Effector memory CD4-positive, alpha-beta T cell (primary cell): ENCODE measurements at places on chromosomes 11 and 22.

- DNase-seq, result no peak
Observed at GRCh38 chr11:126884192-126884591, 116.4 kb downstream of the KIRREL3 start.

- DNase-seq, result no peak
Observed at GRCh38 chr22:37439347-37439746, 12.1 kb upstream of the ELFN2 start.

- no peak for DNase-seq
Observed at GRCh38 chr11:18969720-18970119, 30.5 kb upstream of the MRGPRX1 start.

- DNase-seq, result no peak
Observed at GRCh38 chr22:32964411-32965057, 93.6 kb downstream of the SYN3 start.

GRCh38 chr11:11383995-11384394 lies 30.9 kb upstream of the CSNK2A3 start:
- no peak for DNase-seq

- no peak for DNase-seq
Observed at GRCh38 chr22:49749885-49750510, 77.7 kb downstream of the BRD1 start.

DNA sequence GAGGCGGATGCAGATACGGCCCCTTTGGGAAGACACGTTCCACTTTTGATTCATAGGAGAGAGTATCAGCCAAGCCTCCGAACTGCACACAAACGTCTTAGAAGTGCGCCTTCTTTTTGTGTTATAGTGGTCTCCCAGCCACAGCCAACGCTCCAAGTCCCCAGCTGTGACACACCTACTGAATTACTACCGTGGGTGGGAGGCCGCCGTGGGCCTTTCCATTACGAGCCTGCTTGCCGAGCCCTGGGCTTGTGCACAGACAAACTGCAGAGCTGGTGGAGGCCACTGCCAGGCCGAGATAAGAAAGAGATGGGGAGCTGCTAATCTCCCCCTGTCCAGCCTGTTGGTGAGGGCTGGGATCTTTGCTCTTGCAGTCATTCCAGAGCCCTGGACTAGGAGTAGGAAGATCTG lies 761 bp downstream of the HMBS start:
- DNase-seq, result no peak

DNA sequence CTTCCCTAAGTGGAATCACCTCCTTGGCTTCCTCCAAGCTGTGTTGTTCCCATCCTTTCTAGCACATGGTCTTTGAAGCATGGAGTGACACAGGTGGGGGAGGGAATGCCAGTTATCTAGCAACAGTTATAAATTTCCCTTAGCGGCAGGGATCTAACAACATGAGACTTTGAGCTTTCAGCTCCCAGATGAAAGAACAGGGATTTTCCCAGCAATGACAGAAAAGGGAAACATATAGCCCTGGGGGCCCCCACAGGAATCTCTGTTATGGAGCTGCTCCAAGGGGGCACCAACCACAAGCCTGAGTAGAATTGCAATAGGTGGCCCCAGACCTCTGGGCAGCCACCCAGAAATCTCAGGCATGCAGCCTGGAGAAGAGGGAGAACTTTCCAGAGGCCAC lies 163.0 kb downstream of the GRIK4 start:
- no peak for DNase-seq

DNA sequence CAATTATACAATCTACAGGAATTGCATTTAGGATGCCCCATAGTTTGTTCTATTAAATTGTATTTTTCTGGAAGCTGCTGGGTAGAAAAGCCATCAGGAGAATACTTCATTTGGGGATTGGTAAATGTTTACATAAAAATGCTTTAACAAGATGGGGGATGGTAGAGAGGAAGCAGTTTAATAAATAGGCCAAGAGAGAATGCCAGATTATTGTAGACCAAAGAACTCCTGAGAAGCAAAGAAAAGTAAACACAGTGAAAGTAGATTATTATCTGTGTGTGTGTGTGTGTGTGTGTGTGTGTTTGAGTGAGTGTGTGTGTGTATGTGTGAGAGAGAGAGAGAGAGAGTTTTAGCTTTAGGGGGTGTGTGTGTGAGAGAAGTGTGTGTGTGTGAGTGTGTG lies 820.4 kb upstream of the CCDC90B start:
- DNase-seq, result no peak

DNA sequence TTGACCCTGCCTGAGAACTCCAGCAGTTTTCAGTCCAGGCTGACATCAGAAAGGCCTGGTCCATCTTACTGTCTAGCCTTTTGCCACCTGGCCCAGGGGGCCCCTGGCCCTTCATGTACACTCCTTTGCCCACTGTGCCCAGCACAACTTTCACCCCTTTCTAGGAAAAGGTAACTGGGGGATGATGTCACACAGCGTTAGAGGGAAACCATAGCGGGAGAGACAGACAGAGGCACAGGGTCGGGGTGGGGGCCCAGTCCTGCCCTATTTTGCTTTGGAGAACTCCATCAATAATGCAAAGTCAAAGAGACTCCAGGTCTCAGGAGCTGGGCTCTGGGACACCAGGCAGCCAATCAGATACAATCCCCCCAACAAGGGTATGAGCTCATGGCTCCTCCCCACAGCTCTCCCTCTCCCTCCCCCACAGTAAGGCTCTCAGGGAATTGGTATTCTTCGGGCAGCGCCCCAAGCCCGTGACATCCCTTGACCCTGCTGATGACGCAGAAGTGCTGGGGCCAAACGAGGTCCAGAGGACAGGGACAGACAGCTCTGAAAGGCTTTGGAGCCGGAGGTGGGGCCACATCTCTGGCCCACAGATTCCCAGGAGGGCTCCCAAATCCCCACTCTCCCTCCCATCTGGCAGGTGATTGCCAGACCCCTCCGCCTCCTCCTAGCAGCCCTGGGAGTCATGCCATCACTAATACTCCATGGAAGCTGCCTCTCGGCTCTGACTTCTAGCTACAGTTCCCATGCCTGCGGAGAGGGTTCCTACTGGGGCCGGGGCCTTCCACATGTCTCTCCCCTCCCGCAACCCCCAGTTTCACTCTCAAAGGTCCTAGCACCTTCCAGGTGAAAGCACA lies 5.9 kb downstream of the USP2 start:
- DNase-seq, result no peak

- no peak for DNase-seq
Observed at GRCh38 chr11:83678831-83679584, 392.8 kb upstream of the CCDC90B start.

- DNase-seq, result no peak
Observed at GRCh38 chr22:23013612-23014011, 56.7 kb upstream of the GNAZ start.

DNA sequence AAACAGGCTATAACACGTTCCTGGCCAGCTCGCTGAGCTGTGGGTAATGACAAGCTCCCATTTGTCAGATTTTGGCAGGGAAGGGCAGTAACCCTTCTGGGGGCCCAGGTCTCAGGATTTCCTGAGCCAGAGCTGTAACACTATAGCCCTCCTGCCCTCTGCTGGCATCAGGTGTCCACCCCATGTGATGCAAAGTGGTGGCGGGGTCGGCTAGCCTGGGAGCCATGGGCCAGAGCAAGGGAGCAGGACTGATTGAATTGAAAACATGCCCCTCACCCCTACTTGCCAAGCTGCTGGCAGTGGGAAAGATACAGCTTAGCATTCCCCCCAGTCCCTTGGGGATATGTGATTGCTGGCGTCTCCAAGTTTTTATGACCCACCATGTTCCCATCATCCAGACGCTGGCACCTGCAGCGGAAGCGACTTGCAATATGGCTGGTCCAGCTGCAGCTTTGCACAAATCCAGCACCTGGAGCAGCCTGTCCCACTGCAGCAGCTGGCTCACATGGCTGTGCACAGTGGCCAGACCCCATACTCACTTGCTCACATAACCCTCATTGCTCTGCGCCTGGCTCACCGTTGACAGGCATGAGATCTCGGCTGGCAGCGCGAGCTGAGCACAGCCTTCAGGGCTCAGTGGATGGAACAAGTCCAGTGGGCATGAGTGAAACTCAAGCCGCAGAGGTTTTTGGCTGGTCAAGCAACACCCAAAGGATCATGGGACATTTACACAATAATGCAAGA lies 1147.8 kb downstream of the JRKL start:
- DNase-seq, result no peak

GRCh38 chr11:134580610-134580975 lies 168.6 kb upstream of the B3GAT1 start:
- DNase-seq, result no peak

DNA sequence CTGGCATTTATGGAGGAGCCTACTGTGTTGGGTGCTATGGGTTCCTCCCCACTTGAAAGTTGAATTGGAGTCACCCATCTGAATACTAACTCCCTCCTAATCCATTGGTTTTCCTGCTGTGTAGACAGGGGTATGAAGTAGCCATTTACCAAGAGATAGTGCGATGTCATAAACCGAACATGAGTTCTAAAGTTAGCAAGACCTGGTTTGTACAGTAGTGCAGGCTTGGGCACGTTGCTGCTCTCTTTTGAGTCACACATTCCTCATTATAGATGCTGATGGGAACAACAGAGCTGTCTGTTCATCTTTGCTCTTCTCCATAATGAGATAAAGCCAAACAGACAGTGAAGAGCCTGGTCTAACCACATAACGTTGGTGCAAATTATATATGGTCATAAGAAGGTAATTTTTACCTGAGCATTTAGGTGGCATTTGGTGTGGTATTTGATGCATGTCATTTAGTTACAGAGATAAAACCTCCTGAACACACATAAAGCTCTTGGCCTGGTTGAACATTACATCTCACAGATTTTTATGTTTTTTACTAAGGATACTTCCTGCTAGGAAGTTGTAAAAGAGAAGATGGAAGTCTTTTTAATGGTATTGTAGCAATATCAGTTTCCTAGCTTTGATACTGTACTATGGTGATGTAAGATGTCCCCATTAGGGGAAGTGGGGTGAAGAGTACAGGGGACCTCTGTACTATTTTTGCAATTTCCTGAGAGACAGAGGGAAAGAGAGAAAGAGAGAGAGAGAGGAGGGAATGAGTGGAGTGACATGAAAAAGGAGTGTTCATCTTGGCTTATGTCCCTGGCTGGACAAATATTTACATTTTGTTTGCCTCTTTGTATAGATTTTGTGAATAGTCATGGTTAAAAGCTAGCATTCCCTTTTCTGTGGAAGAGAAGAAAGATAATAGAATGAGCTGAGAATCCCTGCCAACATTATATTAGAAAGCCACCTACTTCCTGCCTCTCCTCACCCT lies 27.9 kb downstream of the GRAP2 start:
- no peak for DNase-seq

GRCh38 chr11:92257536-92257935 lies 32.9 kb downstream of the FAT3 start:
- no peak for DNase-seq

- no peak for DNase-seq
Observed at GRCh38 chr11:120808616-120809050, 215.3 kb upstream of the TBCEL start.

- DNase-seq, result no peak
Observed at GRCh38 chr22:40326905-40327735, 19.2 kb upstream of the ADSL start.

- no peak for DNase-seq
Observed at GRCh38 chr11:69333879-69334278, 39.9 kb downstream of the MYEOV start.

GRCh38 chr22:27791159-27791858 lies 10.2 kb downstream of the MN1 start:
- no peak for DNase-seq

DNA sequence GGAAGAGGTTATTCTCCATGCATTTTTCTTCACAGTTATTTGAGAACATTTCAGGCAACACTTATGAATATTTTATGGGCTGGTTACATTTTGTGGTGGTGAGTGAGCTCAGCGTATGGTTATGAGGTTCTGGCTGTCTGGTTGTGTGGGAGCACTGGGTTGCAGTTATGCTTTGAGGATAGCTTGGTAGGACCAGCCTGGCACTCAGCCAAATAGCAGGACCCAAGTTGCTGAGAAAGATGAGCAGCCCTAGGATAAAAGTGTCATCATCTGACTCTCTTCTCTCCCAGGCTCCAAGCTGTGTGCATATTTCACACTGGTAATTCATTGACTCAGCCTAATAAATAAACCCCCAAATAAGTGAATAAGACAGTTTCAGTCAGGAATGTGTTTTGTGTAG lies 8.1 kb upstream of the SRSF8 start:
- no peak for DNase-seq

- no peak for DNase-seq
Observed at GRCh38 chr11:101211407-101211975, 81.9 kb upstream of the PGR start.

- DNase-seq, result no peak
Observed at GRCh38 chr11:65194564-65194963, 12.8 kb downstream of the CAPN1 start.

DNA sequence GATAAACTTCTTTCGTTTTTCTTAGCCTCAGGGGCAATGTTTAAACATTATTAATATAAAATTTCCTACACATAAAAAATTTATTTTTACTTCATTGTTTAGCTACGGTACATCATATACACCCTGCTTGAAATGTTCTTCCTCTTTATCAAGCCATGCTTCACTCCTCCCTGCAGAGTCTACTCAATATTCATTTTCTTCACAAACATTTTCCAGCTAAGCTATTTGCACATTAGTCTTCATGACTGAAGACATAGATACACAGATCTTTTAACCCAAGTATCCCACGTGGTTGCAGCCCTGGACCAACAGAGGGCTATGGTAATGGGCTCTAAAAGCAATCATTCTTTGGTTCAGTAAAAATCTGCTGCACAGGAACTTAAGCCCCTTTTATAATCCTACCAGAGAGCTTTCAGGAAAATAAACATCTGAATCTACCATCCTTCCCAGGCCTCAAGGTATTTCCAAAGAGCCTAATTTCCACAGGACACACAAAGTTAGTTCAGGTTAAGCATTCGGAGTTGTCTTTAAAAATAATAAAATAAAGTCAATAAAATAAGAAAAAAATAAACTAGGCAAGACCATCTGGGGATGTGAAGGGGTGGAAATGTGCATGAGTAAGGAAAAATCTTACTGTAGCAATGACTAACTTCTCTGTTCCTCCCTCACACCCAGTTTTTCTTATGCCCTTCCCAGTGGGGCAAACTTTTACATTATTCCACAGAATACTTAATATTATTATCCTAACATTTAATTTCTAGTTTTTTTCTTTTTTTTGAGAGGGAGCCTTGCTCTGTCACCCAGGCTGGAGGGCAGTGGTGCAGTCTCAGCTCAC lies 21.6 kb upstream of the OR6X1 start:
- no peak for DNase-seq

- DNase-seq, result no peak
Observed at GRCh38 chr11:115659061-115659963, 155.1 kb upstream of the CADM1 start.

DNA sequence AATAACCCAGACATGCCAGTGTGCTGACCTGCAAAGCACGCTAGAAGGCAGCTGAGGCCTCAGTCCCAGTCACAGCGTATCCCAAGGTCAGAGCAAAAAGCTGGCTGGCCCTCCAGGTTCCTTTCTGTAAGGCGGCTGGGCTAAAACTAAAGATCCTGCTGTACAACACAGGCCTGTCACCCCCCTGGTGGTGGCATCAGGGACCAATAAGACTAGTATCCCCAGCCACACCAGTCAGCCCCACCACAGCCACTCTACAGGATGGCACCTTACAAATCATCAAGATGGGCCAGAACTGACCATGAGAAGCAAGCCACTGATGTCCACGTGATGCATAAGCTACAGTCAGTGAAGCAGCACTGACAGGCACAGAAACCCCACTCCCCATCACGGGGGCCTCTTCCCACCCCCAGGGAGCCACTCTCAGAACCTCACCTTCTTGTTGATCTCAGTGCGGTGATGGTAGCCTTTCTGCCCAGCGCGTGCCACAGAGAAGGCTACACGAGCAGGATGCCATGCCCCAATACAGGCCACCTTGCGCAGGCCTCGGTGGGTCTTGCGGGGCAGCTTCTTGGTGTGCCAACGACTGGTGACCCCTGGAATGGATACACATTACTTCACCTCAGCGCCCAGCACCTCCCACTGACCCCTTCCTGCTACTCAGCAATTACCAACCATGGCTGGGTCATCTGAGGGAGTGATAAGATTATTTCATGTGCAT lies 5.0 kb downstream of the RPL3 start:
- no peak for DNase-seq
